Stimulated activated CD8-positive, alpha-beta memory T cell treated with anti-CD3 and anti-CD28 coated beads, Interleukin-15, amount 100 ng/mL, for 24 hours (primary cell): ENCODE measurements at places on chromosomes 11 and 22.

DNA sequence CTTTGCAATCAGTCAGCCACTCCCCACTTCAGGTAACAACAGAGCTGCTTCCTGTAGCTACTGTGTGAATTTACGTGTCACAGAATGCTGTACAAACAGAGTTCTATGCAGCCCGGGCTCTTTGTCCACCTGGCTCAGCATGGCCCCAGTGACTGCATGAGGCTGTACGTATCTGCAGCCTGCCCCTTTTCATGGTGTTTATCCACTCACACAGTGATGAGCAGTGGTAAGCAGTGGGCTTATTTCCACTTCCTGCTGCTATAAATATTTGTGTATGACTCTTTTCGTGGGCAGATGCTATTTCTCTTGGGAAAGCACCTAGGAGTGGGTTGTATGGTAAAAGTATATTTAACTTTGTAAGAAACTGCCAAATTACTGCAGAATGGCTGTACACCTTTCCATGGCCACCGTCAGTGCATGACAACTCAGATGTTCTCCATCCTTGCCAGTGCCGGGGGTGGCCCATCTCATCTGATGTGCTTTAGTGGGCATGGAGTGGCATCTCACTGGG is 43.3 kb downstream of the MYEOV start:
- DNase-seq, result no peak

GRCh38 chr11:102783016-102783415 is 2.6 kb upstream of the MMP10 start:
- DNase-seq, result no peak

- no peak for DNase-seq
Measured at GRCh38 chr22:42410708-42411107, 21.5 kb downstream of the NFAM1 start.

GRCh38 chr11:68206211-68206610 is 6.9 kb downstream of the KMT5B start:
- no peak for DNase-seq

DNA sequence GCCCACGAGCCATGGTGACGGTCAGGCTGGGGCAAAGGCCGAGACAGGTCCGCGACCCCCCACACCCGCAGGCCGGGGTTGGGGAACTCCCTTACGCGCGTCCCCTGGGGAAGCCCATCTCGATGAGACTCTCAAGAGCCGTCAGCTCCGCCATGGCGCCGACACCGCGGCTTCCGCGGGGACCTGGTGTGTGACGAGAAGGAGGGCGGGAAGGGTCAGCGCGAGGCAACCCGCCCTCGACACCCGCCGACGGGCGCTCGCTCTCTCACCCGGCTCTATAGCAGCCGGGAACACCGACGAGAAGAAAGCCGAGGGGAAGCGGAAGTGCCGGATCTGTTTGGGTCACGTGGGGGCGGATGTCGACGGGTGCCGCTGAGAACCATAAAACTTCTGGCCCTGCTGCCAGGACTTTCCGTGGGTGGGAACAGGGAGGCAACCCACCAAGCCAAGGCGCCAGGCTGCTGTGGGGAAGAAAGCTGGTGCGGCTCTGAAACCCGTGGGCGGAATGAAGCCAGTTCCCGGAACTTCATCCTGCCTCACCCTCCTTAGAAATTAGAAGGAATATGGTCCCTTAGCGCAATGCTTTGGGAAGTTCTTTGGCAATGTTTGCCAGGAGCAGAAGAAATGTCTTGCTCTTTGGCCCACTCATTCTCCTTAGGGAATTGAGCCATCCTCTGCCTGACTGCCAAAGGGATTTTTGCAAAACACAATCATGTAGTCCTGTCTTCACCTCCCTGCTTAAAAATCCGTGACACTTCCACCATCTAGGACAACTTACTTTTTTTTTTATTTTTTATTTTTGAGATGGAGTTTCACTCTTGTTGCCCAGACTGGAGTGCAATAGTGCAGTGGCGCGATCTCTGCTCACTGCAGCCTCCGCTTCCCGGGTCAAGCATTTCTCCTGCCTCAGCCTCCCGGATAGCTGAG is at the start of gene UBXN1:
UBXN1 (minus strand) TSS at position 304 of the 927 bp plus-strand sequence; CDS start at position 154, 150 bp downstream.
- DNase-seq, result peak; percentile 55
